ENCODE measurements at places on chromosomes 5 and 9.
A peak's percentile ranks its signal among the peaks of the same experiment; 100 is the strongest.

GRCh38 chr5:38452201-38452600, 104.2 kb downstream of the LIFR start:
- no peak for DNase-seq

DNA sequence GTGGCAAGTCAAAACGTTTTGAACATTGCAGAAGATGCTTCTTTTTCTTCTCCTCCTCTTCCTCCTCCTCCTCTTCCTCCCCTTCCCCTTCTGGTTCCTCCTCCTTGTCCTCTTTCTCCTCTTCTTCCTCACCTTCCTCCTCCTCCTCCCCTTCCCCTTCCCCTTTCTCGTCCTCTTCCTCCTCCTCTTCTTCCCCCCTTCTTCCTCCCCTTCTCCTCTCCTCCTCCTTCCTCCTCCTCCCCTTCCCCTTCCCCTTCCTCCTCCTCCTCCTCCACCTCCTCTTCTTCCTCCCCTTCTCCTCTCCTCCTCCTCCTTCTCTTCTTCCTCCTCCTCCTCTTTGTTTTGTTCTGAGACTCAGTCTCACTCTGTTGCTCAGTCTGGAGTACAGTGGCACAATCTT, 167.0 kb upstream of the SV2C start:
- DNase-seq: no peak

- no peak for DNase-seq
These were observed 46.1 kb downstream of the VCAN start for GRCh38 chr5:83517688-83518085.

- DNase-seq: no peak
These were observed at the start of gene AHRR for GRCh38 chr5:321230-321725. Gene AHRR (plus strand): TSS chr5:321714. CDS start chr5:343903, 22,189 bp downstream.

GRCh38 chr5:59693492-59694309, 199.8 kb downstream of the PDE4D start:
- no peak for DNase-seq

DNA sequence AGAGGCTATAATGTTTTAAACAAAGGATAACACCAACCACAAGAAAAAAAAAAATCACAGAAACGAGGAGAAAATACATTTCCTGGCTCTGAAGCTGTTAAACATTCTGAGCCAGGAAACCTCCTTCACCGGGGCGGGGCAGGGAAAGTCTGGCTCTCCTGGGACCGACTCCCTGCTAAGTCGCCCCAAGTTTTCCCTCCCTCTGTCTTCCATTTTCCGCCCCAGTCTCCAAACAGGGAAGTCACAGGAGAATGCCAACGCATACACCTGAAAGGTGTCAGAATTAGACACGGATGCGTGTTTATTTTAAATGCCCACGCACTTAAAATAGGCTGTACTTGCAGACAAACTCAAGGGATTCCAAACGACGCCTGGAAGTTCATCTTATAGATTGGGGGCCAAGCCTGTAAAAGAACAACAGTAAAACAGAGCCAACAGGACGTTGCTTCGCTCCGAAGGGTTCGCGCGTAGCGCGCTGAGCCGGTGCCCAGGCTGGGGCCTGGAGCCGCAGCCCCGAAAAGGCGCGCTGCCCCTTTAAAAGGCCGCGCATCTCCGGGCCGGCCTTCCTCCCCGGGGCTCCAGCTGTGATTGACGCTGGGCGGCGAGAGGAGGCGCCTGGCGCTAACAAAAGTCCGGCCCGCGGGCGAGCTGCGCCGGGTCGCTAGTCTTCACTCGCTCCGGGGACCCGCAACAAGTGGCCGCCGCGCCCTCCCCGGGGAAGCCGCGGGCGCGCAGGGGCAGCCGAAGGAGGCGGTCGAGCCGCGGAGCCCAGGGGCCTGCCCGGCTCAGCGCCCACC, at the start of gene FBXL7:
Gene FBXL7, plus strand, starts transcription at position 653 of the 797 bp plus-strand sequence.
- DNase-seq: no peak

GRCh38 chr9:89718651-89719050, 113.8 kb downstream of the GADD45G start:
- no peak for DNase-seq

GRCh38 chr5:82154776-82155175, 123.4 kb downstream of the RPS23 start:
- DNase-seq: no peak

DNA sequence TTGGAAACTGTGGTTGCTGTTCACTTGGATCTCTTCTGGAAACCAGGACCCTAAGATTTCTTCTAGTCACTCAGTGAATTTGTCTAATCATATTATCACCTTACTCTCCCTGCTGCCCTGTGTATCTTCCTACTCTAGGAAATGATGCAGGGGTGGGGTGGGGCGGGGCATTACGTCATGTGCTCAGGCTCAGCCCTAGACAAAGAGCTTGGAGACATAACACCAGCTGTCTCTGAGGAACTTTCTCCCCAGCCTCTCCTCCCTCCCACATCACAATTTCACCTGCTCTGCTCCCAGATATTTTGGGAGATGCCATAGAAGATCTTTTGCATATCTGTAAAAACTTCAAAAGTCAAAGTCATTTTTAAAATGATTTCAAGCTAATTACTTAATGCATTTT, 470.4 kb downstream of the ZSWIM6 start:
- no peak for DNase-seq

GRCh38 chr5:142095035-142095434, 13.5 kb upstream of the NDFIP1 start:
- DNase-seq: peak; percentile 44

DNA sequence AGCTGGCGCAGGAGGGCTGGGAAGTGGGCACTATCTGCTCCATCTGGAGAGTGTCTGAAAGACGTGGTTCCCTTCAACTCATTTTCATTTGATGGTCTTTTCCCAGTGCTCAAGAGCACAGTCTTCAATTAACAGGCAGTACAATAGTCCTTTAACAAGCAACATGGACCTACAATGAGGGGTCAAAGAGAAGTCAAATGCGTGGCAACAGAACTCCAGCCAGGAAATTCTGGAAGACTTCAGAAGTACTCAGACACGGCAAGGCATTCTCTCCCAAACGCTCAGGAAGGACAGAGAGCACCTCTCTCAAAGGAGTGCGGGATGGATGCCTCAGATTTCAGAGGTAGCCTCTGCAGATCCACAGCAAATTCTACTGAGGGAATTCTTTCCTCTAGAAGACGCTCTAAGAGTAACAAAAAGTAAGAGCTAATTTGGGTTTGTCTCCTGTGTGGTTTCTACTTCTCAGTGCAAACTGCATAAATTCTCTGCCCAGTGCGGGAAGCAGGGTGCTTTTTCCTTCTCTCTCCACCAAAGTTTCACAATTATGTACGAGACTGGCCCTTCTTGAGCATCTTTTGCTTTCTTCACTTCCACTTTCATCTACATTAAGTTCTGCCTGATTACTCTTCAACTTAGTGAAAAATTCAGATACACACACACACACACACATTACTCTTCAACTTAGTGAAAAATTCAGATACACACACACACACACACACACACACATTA, 56.4 kb downstream of the LHFPL2 start:
- no peak for DNase-seq

DNA sequence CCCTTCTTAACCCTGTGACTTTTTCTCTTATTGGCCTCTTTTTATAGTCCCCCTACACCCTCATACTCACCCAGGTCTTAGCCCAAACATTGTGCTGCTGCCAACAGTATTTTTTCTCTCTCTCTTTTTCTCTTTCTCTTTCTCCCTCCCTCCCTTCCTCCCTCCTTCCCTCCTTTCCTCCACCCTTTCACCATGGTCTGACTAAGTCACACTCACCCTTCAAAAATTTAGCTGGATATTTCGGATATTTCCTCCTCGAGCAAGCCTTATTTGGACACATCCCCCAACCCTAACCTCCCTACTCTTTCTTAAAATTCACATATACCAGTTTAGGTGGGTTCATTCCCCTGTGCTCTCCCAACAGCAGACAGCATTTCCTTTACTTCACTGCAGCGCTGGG, 64.7 kb downstream of the FGF1 start:
- no peak for DNase-seq

DNA sequence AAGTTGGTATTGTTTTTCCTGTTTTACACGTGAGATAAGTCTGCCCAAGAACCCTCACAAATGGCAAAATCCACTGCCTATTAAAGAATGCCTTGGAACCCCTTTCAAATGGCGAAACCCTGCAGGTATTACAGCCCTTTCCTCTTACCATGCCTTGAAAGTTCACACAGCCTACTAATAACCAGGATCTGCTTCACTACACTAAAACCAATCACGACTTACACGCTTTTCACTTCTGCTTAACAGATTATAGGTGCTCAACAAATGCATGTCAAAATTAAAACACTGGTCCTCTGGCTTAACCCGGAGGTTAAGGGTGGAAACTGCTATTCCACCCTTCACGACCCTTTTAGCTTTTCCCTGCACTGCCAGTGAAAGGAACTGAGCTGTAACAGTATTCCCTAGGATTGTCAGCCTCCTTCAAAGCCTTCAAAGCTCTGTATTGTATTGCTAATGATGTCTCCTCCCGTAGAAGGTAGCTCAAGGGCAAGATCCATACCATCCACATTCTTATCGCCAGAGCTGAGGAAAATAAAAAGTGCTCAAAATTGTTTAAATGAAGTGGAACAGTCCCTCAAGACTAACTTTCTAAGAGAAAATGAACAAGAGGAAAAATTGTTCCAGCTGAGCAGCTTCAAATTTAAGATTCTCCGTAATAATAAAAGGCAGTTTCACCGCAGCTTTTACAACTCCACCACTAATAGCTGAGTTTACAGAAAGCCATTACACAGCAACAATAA, 997 bp downstream of the AUH start:
- no peak for DNase-seq

GRCh38 chr5:103041071-103041676, 78.8 kb downstream of the GIN1 start:
- no peak for DNase-seq

DNA sequence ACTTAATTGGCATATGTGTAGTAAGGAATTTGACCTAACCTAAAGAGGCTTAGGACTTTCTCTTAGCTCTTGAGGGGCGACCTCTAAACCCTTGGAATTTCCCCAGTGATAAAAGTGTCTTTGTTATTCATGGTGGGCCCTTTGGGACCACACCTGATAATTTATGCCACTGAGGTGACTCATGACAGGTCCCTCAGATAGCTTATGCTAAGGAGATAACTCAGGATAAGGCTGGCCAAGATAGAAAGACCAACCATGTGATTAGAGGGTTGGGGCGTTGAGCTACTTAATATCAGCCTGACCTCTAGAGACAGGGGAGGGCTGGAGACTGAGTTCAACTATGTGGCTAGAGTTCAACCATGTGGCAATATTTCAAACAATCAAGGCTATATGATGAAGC, 218.1 kb downstream of the AP3B1 start:
- no peak for DNase-seq

GRCh38 chr5:89055695-89056085, 172.7 kb upstream of the MEF2C start:
- DNase-seq: no peak

- DNase-seq: no peak
These were observed 909 bp downstream of the SLC36A1 start for GRCh38 chr5:151448038-151448985.

DNA sequence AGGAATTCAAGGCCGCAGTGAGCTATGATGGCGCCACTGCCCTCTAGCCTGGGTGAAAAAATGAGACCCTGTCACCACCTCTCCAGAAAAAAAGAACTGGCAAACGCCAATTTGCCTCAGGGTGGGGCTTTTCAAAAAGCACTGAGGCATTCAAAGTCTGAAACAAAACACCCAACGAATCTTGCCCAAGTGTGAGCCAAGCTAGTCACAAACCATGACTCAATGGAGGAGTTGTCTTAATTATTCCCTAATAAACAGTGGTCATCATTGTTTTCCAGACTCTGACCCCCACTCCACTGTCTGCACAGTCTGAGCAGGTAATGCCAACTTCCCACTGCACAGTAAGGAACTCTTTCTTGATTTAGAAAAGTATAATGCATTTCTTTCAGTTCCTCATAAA, 16.8 kb downstream of the FRMD3 start:
- DNase-seq: no peak

- no peak for DNase-seq
These were observed 9.7 kb upstream of the C9orf152 start for GRCh38 chr9:110217656-110218099.

DNA sequence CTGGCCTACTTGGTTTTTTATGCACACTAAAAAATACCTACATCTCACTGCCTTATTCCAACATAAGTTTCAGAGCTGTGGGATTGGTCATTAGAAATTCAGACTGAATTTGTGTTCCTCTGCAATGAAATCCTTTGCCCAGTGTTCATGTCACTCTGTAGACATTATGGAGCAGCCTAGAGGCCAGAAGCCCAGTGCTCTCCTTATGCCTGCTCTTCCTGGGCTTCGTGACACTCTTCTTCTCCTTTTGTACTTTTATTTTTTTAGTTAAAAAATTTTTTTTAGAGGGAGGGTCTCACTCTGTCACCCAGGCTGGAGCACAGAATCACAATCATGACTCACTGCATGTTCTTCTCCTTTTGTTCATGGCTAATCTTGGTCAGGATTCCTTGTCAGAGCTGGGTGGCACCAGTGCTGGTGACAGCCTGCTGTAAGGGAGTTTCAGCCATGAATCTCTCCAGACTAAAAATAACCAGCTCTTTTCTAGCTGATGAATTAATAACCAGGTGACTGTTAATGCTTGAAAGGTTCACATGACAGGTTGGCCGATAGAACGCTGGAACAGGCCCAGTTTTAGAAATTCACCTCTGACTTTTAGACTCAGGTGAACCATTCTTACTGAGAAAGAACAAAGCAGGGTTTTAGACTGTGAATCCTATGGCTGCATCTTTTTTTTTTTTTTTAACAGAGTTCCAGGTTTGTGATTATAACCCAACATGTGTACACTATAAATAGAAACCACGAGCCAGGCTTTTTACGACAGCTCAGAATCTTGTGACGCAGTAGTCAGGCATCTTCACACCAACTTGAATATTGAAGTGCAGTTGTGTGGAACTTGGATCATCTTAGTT, 34.1 kb upstream of the C5orf47 start:
- DNase-seq: no peak

- DNase-seq: no peak
These were observed 31.7 kb downstream of the CEP72 start for GRCh38 chr5:643811-644271.

DNA sequence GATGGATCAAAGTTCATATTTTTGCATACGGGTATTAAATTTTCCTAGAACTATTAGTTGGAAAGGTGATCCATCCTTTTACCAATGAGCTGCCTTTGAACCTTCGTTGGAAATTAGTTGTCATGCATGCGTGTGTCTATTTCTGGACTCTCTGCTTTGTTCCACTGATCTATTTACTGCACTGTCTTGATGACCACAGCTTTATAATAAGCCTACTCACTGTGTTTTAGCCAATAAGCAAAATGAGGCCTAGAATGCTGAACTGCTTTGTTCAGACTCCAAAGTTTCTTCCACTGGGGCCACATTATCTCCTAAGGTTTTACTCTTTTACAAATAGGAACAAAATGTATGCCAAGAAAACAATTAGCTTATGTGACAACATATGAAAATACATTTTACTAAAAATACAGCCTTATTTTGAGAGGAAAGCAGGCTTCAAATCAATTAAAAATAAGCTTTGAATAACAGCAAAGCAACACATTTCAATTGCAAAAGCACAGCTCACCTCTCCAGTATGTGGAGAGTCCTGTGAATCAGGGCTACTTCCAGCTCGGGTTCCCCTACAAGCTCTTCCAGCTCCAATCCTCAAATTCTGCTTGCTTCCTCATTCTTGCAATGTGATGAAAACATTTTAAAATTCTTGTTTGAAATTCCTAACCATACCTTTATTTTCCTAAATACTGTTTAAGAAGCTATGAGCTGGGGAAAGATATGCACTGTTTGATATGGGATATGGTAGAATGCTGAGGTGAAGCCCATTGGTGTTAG, 72.0 kb downstream of the RETREG1 start:
- no peak for DNase-seq
